ENCODE measurements at places on chromosomes 7 and 10. TPM values are rescaled to one million over a fixed set of nuclear protein-coding genes. Genes with fewer than 3 reads are reported as not detected.

DNA sequence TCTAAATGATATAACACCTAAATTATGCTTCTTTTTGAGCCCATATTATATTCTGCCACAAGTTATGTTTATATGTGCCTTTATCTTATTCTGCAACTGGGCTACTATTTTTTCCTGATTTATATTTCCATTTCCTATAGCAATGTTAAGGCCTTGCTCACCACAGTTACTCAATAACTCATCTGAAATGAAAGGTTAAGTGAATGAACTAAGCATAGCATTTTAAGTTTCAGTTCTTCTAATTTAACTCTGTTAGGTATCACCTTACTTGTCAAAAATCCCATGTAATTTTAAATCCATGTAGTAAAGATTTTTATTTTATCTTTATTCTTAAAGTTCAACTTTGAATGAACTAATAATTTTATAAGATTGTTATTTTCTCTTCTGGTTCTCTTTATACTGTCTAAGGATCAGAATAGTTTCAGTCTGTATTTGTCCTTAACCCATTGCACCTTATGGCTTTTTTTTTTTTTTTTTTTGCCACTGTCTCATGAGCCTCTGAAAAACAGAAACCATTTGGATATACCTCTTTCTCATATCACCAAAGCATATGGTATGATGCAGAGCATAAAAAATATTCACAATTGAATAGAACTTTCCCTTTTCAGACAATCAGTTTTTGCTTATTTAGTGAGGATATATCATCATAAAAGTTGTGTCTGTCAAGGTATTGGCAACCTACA lies 301.8 kb upstream of the ZWINT start:
- DNase-seq, result no peak

- DNase-seq, result no peak
Observed at GRCh38 chr7:14047709-14048399, 58.4 kb upstream of the ETV1 start.

DNA sequence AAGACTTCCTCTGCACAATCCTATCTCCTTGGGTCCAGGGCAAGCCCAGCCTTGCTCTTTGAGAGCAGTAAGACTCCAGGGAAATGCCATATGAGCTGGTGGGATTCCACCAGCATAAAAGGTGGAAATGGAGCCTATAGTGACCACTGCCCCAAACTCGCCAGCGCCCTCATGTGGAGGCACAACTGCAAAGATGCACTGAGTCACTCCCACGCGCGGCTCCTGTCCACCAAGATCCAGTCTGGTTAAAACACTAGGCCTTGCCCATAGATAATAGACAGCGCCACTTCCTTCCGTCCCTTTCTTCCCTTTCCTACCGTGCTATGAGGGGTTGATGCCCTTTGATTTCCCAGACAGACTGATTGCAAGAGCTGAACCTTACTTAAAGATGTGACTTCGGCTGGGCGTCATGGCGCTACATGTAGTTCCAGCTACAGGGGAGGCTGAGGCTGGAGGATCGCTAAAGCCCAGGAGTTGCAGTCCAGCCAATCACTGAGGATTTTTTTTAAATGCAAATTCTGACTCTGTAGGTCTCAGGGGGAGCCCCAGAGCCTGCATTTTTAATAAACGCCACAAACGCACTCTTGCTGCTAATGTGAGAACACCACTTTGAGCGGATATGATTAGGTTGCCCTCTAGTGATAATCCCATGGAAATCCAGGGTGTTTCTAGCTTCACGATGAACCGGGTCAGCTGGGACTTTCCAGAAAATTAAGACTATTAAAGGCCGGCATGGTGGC lies 136.5 kb downstream of the EPC1 start:
- DNase-seq, result no peak

GRCh38 chr10:13511409-13511808 lies 17.4 kb downstream of the BEND7 start:
- no peak for DNase-seq

- DNase-seq, result no peak
Observed at GRCh38 chr7:50864694-50865093, 82.0 kb upstream of the GRB10 start.

DNA sequence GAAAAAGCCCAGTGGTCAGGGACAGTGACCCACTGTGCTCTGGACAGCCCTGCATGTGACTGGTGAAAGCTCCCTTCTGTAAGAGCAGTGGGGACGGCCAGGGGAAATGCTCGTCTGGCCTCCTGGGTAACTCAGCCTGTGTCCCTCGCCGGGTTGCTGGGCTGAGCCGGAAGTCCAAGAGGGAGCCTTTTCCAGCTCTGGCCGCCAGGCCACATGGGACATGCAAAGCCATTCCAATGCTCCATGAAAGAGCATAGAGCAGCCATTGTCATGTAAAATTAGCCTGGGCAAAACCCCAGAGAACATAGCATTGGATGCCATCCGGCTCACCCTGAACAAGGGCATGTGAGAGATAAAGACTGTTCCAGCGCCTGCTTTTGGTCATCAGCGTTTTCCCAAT lies 64.9 kb upstream of the ADRB1 start:
- DNase-seq, result no peak

GRCh38 chr10:103884681-103885139 lies 29.3 kb upstream of the SH3PXD2A start:
- no peak for DNase-seq

DNA sequence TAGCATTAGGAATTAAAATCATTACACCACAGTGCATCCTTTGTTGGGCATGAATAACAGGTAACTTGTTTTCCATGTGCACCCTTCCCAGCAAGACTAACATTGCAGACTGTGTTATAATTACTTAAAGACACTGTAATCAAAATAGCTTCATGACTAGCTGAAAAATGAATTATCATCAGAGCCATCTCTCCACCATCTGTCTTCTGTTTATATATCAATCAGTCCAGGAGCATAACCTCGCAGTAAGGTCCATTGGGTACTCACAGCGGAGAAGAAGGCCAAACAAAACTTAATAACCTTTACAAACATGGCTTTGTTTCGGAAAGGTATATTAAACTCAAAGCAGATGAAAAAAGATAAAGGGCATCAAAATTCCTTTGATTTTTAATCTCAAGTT lies 90.6 kb downstream of the ODAD2 start:
- no peak for DNase-seq

The NRCAM gene
- total RNA-seq, result 1.5 TPM

The PON1 gene
- total RNA-seq, result not detected

The AOAH gene
- total RNA-seq, result 0.68 TPM

The MYOF gene
- total RNA-seq, result 61.1 TPM

All from esophagus squamous epithelium (tissue), 5 donors.